SIG-M5 (cell line): ENCODE measurements at places on chromosomes 7 and 10.
A peak's percentile ranks its signal among the peaks of the same experiment; 100 is the strongest.

GRCh38 chr10:128839134-128839533 is 627.9 kb upstream of the MGMT start:
- no peak for DNase-seq

DNA sequence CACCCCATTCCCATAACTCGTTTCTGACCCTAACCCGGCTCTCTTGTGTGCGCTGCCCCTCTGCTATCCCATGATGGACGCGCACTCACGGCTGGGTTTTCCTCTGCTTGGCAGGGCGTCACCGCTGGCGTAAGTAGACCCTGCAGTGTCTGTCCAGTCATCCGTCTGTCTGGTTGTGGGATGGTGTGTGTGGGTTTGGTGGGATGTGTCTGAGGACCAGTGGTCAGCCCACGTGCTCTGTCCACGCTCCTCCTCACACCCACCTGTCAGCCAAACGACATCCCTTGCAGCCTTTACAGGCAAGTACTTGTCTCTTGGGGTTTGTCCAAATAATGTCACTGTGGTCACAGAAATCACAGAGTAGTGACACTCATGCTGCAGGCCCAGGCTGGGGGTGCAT is 20.8 kb downstream of the LDB3 start:
- no peak for DNase-seq

- DNase-seq = no peak
Measured at GRCh38 chr7:46996972-46997371, 584.9 kb downstream of the TNS3 start.

GRCh38 chr7:127413962-127414361 is 21.5 kb upstream of the ZNF800 start:
- DNase-seq = peak; percentile 36

DNA sequence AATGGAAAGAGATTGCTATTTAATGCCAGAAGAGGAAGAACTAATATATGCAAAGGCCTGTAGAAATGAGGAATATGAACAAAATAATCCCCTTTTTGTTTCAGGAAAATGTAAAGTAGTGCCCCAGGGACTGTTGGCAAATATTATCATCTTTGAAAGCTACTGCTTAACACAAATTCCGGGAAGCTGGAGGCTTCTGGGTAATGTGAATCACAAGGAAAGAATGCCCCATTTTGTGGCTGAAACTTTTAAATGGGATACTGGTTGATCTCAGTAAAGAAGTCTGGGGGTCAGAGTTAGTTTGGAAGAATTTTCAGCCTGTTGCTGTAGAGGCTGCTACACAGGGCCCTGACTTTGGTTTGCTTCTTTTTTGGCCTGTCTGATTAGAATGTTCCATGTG is 141.0 kb downstream of the PTEN start:
- DNase-seq = no peak

GRCh38 chr7:40890088-40890692 is 755.4 kb downstream of the SUGCT start:
- DNase-seq = no peak

DNA sequence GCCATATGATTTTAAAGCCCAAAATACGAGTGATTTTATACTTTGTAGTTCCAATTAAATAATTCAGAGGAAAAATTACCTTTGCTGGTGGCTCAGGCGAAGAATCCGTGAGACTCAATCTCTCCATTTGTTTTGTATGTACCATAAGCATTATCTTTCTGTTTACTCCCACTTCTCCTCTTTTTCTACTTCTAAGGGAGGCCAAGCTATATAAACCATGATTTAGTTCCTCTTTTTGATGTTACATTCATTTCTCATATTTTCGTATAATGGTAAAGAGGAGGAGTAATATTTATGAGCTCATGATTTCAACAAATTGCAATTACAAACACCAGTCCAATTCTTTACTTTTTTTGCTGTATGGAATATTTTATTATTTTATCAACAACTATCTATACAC is 50.6 kb upstream of the TES start:
- DNase-seq = no peak

DNA sequence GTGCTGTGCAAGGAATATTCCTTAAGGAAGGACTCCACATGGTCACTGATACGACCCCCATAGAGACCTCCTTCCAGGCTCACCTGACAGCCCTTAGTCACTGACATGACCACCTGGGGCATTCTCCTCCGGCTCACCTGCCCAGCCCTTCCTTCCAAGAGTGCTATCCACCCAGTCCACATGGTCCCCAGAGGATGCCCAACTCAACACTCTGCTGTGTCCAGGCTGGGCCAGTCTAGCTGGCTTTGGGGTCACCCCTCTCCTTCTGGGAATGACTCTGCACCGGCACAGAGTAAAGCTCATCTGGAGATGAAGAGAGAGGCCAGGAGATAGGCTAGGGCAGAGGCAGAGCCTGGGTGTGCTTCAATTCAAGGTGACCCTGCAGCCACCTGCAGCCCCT is 300.8 kb downstream of the TNS3 start:
- DNase-seq = no peak

DNA sequence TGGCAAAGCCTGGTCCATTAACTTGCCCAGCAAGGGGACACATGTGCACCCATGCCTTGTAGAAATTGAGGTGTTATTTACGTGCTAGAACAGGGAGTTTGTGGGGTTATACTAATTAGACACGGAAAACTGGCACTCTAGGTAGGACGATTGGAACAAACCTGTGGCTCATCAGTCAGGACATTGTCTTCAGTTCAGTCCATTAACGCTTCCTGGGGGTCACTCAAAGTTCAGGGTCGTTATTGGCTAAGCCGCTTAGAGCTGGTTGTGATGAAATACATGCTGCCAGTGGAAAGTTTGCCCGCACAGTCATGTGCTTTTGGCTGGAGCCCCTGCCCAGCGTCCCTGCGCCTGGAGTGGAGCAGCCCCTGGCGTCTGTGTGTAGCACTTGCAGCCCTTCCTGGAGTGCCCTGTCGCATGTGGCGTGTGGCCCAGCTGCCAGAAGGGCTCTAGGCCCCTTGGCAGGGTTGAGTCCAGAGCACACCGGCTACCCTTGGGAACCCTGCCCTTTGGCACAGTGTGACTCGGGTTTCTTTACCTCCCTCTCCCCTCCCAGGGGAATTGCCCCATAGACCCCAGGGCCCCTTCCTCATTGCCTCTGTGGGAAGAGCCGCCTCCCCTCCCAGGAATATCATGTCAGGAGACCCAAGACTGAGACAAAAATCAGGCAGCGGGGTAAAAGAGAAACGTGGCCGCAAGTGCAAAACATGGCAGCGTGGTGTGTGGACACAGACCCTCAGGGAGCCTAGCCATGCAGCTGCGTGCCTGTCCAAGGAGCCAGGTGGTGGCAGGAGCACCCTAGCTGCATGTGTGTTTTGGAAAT is 9.8 kb downstream of the ZNF775 start:
- peak; percentile 66 for DNase-seq

DNA sequence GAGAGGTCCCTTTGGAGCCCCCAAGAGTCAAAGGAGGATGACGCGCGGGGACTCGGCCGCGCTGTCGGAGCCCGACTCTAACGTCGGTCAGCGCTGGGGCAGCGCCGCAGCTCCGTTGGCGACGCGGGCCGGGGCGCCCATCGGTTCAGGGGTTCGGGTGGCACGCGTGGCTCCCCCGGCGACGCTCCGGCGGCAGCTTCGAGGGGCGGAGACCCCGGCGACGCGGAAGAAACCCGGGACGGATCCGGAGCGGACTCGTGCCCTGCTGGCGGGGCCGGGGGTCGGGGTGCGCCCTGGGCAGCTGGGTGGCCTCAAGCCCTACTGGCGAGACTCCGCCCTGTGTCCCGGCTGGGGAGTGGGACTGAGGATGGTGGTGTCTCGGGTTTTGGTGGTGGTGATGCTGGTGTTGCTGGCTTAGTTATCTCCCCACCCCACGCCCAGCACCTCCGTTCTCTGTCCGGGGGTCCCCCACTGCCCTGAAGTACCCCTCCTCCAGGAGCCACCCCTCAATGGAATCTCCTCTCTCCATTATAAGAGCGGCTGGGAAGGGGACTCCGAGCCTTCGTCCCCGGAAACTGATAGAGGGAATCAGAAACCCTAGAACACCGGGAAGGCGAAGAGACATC is at the start of gene NAT16:
TSS of gene NAT16 (minus strand) at position 164 of the 626 bp plus-strand sequence. CDS start 5,486 bp downstream, outside the sequence.
- DNase-seq = no peak

- DNase-seq = no peak
Measured at GRCh38 chr10:14009371-14010100, 321.2 kb downstream of the FRMD4A start.

- no peak for DNase-seq
Measured at GRCh38 chr10:100886091-100886490, 26.7 kb upstream of the SLF2 start.

GRCh38 chr7:18890134-18890533 is 227.3 kb downstream of the TWIST1 start:
- no peak for DNase-seq

- no peak for DNase-seq
Measured at GRCh38 chr10:118916777-118917176, 112.7 kb upstream of the NANOS1 start.

- no peak for DNase-seq
Measured at GRCh38 chr10:86100581-86101061, 266.0 kb downstream of the GRID1 start.

GRCh38 chr10:20502903-20503585 is 394.1 kb downstream of the NEBL start:
- DNase-seq = no peak

DNA sequence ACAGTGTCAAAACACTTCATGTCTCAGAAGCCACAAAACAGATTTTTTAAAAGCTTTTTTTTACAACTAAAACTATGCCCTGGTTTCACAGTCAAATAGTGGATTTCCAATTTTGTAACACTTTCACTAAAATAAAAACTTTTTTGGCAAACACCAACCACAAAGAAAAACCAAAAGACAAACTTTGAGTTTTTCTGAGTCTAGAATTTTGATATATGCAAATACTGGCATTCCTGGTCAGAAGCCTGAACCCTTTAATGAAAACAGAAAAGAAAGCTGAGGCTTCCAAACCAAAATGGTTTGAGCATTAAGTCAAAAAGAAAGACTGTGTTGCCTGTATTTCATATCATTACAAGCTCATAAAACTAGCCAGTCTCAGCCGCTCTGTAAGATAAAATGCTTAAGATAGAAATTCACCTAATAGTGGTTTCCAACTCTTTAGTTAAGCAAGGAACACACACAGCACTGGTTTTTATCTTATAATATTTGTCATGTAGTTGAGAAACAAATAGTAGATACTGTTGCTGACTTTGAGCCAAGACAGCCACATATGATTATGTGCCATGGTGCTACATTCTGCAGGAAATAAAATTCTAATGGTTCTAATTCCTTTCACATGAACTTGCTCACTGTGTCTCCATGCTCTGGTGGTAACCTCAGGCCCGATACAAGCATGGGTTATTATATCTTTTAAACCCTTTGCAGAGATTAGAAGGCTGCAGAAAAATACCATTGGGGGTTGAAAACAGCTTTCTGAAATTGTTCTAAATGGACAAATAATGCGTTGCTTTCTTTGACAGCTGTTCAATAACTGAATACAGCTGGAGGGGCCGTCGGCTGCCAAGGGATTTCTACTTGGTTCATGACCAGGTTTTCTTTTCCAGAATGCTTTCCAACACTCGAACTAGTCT is 49.4 kb downstream of the FAM171A1 start:
- DNase-seq = no peak

- DNase-seq = no peak
Measured at GRCh38 chr10:63769367-63769766, 248.2 kb downstream of the REEP3 start.

DNA sequence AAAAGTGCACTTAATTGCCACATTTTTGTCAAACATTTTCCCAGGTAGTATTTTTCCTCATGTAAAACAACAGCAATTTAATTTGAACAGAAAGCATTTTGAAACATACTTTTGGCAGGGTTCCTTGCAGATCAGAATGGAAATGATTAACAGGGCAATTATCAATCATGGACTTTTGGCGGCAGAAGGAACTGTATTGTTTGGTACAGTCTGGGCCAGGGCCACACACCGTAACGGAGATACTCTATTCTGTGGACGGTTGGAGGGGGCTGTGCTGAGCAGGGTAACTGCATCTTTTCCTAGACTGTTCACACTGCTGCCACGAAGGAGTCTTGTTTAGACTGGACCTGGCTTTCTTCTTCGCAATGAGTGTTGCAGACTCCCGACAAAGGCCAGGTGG is 62.3 kb downstream of the EGFR start:
- DNase-seq = no peak

DNA sequence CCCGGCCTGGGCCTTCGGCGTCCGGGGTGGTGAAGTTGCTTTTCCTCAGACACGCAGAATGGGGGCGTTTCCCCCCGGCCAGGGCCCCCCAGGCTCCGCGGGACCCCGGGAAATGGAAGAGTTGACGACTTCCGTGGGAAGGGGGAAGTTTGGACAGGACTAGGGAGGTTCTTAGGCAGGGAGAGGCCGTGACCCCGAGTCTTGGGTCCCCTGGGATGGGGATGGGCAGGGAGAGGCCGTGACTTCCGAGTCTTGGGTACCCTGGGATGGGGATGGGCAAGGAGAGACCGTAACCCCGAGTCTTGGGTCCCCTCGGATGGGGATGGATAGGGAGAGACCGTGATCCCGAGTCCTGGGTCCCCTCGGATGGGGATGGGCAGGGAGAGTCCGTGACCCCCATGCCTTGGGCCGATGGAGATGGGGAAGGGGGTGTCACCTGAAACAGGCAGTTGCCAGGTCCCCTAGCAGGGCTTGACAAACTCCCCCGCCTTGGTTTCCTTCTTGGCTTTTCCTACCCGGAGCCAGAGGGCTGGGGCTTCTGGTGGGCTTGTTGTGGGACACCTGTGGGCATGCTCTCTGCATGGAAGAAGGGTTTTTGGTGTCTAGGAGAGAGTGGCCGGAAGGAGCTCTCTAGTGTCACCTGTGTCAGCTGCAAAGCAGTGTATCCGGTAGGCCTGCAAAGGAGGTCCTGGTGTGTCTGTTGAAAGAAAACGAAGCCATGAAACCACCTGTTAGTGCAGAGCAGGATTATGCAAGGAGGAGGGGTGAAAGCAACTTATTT is 1.1 kb downstream of the TRRAP start:
- no peak for DNase-seq
